Activated T-helper 1 cell treated with Interleukin-2 at 50 U/mL for 16 hours (primary cell): ENCODE measurements at places on chromosomes 4 and X.

DNA sequence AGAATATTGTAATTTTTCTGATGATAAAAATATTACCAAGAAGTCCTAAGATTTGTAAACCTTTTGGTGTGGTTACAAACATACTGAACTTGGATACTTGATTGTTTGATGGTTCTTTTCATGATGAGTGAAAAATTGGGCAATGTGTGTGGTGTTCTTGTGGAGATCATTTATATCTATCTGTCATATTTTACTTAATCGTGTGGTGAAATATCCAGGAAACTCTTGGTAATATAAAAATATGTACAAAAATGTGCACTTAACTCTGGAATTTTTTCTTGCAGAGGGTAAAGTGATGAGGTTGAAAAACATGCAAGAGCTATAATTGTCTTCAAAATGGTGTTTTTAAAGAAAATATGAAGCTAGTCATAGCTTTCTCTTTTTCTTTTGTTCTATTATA, 2.8 kb downstream of the DCUN1D4 start:
- DNase-seq: no peak

- DNase-seq: no peak
Observed at GRCh38 chrX:44392767-44393166, 49.3 kb upstream of the EFHC2 start.

- peak; percentile 5 for DNase-seq
Observed at GRCh38 chr4:118981839-118982381, 93.3 kb downstream of the SYNPO2 start.

DNA sequence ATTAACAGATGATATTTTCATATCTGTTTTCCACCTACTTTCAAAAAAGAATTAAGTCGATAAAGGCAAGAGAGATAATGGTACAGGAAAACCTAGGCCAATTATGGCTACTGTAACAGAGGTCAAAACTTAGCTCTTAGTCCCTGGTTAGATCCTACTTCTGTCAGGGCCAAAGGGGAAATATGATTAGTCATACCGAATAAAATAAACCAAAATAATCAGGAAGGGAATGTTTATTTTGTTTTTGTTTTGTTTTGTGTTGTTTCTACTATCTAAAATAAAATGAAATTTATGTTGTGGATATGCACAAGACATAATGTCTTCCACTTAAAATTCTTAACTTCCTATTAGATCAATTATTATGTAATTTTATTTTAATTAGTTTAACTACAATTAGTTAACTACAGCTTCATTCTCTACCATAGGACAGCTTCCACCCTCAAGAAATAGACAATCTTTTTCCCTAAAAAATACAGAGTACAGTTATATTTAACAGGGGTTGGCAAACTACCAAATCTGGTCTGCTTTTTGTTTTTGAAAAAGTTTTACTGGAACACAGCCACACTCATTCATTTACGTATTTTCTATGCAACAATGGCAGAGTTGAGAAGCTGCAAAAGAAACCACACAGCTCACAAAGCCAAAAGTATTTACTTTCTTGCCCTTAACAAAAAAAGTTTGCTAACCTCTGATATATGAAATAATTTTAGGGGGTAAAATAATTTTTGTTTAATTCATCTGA, 25.4 kb downstream of the TMEM47 start:
- no peak for DNase-seq

GRCh38 chr4:14196131-14196530, 568.6 kb upstream of the BOD1L1 start:
- no peak for DNase-seq

- DNase-seq: no peak
Observed at GRCh38 chr4:27635936-27636913, 775.6 kb downstream of the STIM2 start.

- DNase-seq: no peak
Observed at GRCh38 chr4:187478292-187479140, 517.1 kb upstream of the ZFP42 start.

DNA sequence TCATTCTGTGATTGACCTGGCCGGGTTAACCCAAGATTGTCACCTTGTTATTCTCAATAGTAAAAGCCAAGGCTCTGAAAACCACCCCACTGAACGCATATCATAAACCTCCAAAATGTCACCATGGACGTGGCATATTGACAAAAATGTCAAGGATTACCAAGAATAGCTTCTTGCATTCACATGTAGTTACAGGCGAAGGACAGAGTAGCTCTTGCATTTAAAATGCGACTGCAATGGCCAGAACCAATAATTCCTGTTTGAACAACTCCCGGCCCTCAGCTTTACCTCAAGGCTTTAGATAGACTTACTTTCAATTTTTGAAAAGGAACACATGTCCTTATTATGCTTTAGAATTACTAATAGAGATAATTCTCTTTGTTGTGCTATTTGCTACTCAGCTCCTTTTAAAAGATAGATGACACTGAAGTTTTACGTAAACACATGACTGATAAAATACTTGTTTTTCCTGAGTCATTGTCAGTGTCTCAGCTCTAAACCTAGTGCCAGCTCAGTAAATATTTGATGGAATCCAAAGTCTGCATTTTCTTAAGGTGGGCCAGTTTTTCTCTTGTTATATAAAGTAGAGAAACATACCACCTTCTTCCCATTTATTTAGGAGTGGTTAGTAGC, 66.3 kb downstream of the CLDN34 start:
- no peak for DNase-seq

GRCh38 chr4:76426272-76426671, 5.3 kb upstream of the CCDC158 start:
- no peak for DNase-seq

DNA sequence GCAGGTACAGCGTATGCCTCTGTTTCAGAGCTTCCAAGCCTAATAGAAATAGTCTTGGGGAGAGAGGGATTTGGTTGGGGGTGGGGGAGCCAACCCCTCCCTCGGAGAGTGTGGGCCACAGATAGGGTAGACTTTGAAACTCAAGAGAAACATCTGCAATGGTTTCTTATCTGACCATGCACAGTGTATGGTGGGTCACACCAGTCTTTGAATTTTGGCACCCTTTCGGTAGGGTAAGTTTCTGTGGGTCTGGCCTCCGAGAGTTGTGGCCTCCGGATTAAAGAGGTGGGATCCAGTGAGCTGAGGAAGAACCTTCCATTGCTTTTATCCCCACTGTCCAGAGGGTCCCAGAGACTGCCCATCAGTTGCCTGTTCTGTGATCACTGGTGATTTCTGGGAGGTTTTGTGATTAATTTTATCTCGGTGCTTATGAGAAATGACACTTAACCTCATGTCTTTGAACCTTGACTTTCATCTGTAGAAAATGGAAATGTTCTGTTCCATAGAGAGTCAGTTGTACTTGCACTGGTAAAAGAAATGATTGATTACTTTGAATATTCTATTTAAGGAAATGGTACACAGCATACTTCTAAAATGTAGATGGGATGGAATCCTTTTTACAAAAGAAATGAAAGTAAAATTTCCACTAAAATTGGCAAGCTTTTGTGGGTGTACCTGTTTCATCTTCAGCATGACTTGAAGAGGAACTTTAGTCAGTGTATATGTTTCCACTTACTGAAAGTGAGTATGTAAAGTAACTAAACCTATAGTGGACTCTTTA, 62.7 kb downstream of the TMEM131L start:
- no peak for DNase-seq

GRCh38 chrX:17564689-17565409, 172.4 kb upstream of the SCML1 start:
- DNase-seq: no peak

GRCh38 chrX:29295987-29296680, 708.9 kb downstream of the IL1RAPL1 start:
- DNase-seq: no peak

DNA sequence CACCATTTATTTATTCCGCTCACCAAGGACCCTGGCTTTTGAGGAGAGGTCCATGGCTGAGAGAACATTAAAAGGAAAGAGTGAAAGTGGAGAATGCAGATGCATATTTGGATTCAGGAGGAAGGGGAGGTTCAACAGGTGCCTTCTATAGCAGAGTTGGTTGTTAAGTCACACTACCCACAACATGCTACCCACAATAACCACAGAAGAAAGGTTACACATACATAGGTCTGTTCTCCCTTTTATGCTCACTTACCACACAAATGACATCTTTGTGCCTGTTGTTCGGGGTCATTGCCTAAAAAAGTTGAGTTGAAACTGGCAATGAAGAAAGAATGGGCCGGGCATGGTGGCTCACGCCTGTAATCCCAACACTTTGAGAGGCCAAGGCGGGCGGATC, 587.4 kb downstream of the RPA4 start:
- DNase-seq: no peak

- DNase-seq: no peak
Observed at GRCh38 chr4:1014291-1015167, 3.1 kb downstream of the FGFRL1 start.

- DNase-seq: no peak
Observed at GRCh38 chr4:130600706-130601105, 1504.8 kb downstream of the C4orf33 start.

GRCh38 chr4:53586121-53586816, 5.0 kb downstream of the LNX1 start:
- DNase-seq: no peak

DNA sequence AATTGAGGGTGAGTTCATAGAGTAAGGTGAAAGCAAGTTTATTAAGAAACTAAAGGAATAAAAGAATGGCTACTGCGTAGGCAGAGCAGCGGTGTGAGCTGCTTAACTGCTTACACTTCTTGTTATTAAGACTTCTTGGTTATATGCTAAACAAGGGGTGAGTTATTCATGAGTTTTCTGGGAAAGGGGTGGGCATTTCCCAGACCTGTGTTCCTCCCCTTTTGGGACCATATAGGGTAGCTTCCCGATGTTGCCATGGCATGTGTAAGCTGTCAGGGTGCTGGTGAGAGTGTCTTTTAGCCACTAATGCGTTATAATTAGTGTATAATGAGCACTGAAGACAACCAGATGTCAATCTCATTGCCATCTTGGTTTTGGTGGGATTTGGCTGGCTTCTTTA, 126.5 kb downstream of the ARSF start:
- no peak for DNase-seq

GRCh38 chr4:2441393-2442174, 22.8 kb downstream of the CFAP99 start:
- peak; percentile 47 for DNase-seq

- DNase-seq: no peak
Observed at GRCh38 chrX:18461431-18461830, 36.0 kb downstream of the CDKL5 start.

DNA sequence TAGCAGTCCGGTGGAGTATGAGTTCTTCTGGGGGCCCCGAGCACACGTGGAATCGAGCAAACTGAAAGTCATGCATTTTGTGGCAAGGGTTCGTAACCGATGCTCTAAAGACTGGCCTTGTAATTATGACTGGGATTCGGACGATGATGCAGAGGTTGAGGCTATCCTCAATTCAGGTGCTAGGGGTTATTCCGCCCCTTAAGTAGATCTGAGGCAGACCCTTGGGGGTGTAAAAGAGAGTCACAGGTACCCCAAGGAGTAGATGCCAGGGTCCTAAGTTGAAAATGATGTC, 852 bp downstream of the MAGEH1 start:
- DNase-seq: no peak

GRCh38 chr4:791252-791897, 34.6 kb downstream of the CPLX1 start:
- no peak for DNase-seq

DNA sequence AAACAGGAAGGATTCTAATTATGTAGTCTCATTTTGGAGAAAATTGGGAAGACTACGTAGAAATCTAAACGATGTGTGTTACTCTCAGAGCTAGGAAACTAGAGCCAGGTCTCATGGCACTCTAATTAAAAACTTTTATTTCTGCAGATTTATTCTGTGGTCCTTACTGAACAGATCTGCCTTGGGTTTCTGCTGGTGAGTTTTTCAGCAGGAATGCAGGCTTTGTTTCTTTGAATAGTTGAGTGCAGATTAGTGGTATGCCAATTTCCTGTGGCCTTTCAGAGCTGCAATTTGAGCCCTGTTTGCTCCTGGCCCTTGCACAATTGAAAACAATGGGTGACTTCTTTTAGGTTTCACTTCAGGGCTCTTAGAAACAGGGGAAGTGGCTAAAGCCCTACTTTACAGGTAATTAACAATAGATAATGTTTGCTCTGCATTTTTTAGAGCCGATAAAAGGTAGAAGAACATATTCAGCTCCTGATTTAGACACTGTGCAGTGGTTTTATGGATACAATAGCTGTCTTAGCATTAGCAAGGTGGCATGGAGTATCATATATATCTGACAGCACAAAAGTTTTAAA, 21.8 kb downstream of the SPRY1 start:
- no peak for DNase-seq
